Hematopoietic multipotent progenitor cell treated with erythropoietin and hydrocortisone succinate and interleukin-3 and kit ligand, for 15 days (in vitro differentiated cells): ENCODE measurements at places on chromosomes 1 and 21.

- DNase-seq, result no peak
Measured at GRCh38 chr1:189609167-189609566, 868.5 kb downstream of the BRINP3 start.

DNA sequence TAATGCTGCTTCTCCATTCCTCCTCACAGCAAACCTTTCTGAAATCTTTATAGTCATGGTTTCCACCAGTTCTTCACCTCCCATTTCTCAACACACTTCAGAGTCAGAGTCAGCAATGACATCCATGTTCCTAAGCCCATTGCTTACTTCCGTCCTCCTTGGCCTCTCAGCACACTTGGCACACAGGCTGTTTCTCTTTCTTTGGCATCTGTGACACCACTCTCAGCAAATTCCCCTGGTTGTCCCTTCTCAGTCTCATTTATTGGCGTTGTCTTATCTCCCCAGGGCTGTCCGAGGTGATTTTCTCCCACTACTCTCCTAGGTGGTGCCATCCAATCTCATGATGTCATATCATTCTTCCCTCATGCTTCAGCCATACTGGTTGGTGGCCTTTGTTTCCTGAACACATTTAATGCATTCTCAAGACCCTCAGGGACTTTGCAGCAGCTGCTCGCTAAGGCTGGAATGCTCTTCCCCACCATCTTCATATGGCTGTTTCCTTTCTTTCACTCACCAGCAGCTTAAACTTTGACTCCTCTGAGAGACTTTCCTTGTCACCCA, 3.3 kb upstream of the LGALS8 start:
- no peak for DNase-seq

- no peak for DNase-seq
Measured at GRCh38 chr1:31154000-31154631, 85.6 kb downstream of the NKAIN1 start.

DNA sequence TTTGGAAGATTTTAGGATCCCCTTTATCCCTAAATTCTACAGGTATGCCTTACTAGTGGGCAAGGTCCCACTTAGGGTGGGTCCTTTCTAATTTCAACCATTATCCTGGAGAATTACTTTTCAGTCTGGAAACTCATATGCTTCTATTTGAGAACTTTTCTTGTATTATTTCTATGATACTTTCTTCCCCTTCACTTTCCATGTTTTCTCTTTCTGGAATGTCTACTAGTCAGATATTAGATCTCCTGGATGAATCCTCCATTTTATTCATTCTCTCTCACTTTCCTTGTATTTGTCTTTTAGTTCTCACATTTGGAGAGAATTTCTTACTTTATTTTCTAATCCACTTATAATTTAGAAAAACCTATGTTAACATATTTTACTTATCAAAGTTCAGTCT, 83.9 kb upstream of the SIPA1L2 start:
- DNase-seq, result no peak

GRCh38 chr1:216531263-216532239, 108.3 kb upstream of the USH2A start:
- DNase-seq, result peak; percentile 36

GRCh38 chr1:119720866-119721440, 9.2 kb downstream of the PHGDH start:
- no peak for DNase-seq

- DNase-seq, result no peak
Measured at GRCh38 chr1:145995964-145996432, 381 bp downstream of the TXNIP start.

- no peak for DNase-seq
Measured at GRCh38 chr21:43600642-43601402, 58.5 kb downstream of the HSF2BP start.
